ENCODE measurements at places on chromosomes 2 and 18.
A peak's percentile ranks its signal among the peaks of the same experiment; 100 is the strongest.

GRCh38 chr18:37473195-37473840 is 92.3 kb downstream of the CELF4 start:
- DNase-seq = no peak

GRCh38 chr2:37338933-37339332 is 5.5 kb upstream of the QPCT start:
- DNase-seq = no peak

DNA sequence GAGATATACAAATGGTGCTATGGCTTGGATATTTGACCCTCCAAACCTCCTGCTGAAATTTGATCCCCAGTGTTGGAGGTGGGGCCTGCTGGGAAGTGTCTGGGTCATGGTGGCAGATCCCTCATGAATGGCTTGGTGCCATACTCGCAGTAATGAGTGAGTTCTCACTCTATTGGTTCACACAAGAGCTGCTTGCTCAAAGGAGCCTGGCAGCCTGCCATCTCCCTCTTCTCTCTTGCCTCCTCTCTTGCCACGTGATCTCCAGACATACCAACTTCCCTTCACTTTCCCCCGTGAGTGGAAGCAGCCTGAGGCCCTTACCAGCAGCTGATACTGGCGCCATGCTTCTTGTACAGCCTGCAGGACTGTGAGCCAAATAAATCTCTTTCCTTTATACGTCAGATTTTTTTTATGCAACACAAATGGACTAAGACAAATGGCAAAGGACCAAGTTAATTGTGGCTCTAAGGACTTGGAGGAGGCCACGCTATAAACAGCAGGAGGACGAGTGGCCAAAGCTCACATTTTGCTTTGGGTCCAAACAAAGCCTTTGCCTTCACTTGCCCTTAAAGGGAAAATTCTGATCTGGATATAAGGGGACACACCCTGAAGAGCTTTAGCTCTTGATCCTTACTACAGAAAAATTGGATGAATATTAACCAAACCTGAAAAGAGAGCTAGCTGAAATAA is 214.7 kb downstream of the SS18 start:
- DNase-seq = no peak

DNA sequence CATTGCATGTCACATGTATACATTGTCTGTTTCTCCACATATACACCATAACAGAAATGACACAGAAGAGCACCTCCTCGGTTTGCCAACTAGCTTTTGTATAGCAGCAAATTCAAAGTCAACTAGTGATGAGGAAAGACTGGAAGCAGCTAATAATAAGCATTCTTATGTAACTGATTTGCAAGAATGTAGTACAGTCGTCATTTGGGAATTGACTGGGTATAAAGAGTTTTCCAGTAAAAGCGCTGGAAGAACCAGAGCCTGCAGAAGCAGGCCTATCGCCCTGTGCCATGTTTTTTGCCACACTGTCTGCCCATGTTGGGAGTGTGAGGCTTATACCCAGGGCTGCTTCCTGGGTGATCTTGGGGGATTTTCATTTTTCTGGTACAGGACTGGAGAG is 310.6 kb downstream of the GBX2 start:
- DNase-seq = no peak

DNA sequence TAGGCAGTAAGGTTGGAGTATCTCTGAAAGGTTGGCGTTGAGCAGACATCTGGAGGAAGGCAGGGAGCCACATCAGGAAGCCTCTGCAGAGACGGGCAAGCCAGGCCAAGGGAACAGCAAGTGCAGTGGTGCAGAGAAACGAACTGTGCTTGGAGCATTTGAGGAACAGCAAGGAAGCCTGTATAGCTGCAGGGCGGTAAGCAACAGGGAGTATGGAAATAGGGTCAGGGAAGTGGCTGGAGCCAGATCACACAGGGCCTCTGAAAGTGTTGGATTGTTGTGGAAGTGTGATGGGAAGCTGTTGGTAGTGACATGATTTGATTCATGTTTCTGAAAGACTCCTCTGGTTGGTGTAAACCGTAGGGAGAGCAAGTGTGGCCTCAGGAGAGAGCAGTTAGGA is 13.4 kb upstream of the TMEM237 start:
- no peak for DNase-seq

GRCh38 chr2:128736689-128737545 is 418.2 kb upstream of the HS6ST1 start:
- no peak for DNase-seq

DNA sequence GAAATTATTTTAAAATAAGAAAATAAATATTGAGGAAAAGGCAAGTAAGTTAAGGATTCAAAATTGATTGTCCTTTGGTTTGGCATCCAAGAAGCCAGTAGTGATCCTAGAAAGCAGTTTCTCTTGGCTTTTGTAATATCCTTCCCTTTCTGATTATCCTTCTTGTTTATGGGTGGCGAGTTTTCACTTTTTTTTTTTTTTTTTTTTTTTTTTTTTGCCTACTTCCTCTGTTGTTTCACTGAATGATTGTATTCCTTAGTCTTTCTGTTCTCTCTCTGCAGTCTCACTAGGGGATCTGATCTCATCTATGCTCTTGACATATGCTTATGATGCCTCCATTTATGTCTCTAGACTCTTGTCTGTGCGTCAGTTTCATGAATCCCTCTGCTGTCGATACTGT is 4.2 kb downstream of the NAPG start:
- DNase-seq = no peak

GRCh38 chr2:237201461-237202287 is 116.0 kb downstream of the COPS8 start:
- no peak for DNase-seq

GRCh38 chr2:18966131-18966530 is 376.8 kb upstream of the NT5C1B start:
- DNase-seq = no peak

DNA sequence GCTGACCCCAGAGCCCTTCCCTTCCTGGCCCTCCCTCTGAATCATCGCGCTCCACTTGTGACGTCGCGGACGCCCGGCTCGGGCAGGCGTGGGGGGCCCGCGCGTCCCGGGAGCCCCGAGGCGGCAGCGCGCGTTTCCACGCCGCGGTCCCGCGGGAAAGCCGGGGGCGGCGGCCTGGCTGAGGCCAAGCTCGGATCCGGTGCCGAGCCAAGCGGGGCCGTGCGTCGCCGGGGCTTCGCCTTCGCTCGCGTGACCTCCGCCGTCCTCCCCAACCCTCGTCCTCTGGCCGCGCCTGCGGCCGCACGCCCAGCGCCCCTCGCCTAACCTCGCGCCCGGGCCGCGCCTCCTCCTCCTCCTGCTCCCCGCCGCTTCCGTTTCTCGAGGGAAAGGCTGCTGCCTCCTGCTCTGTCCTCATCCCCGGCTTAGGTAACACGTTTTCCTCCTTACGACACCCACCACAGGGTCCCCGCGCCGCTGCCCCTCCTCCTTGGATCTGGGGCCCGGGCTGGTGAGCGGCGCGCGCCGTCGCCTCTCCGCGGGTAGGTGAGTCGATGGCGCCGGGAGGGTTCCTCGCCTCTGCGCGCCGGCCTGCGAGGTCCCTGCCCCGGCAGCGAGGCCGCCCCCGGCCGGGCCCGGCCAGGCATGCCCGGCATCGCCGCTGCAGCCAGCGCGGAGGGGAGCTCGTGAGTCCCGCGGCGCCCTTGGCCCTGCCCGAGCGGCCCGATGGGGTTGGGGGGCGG is at the start of gene INPP1:
TSS of gene INPP1 (plus strand) at position 54 of the 740 bp plus-strand sequence. CDS start 16,514 bp downstream, outside the sequence.
- DNase-seq = no peak

DNA sequence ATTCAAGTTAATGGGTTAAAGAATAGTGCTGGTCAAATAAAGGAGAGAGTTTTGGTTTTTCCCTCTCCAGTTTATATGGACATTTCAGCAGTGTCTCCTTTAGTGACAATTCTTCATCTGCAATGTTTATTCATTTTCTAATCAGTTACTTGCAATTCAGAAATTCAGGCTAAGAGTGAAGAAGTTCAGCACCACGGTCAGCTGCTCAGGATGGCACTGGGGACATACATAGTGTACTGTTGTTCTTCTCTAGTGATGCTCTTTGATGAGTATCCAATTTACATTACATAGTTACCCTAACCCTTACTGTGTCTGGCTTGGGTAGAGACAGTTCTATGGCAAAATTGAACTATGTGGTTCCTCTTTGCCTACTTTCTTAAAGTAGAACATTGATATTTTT is 412.7 kb downstream of the CNTNAP5 start:
- DNase-seq = no peak

DNA sequence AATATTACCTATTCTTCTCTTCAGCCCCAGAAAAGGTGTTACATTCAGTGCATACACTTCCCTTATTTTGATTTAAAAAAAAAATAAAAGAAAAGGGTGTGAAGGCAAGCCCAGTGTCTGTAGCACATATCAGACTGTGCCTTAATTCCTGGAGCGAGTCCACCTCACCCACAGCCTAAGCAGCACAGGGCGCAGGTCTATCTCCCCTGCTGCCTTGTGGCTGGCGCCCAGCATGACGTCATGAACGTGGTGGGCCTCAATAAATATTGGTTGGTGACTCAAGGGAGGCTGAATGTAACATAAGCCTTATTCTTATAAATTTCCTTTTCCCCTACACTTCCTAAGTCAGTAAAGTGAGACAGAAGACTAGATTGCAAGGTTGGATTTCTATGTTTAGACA is 26.4 kb downstream of the ST3GAL5 start:
- DNase-seq = no peak

- no peak for DNase-seq
Measured at GRCh38 chr2:171430516-171431410, 3.0 kb downstream of the METTL8 start.

GRCh38 chr2:149648282-149649030 is 60.9 kb upstream of the MMADHC start:
- peak; percentile 97 for DNase-seq

DNA sequence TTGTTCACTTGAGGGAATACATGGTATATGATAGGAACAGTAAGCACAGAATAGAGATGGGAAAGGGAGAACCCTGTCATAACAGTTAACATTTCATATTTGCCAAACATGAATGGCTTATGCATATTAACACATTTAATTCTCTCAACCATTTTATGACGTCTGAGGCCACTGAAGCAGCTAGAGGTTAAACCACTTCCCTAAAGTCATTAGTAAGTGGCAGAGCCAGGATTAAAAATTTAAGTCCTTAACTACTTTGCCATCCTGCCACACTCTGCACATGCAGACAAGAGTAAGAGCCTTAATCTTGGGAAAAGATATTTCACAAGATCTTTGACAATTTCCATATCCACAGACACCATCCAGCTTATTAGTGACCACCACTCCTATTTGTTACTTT is 2.1 kb downstream of the LIPT1 start:
- no peak for DNase-seq

DNA sequence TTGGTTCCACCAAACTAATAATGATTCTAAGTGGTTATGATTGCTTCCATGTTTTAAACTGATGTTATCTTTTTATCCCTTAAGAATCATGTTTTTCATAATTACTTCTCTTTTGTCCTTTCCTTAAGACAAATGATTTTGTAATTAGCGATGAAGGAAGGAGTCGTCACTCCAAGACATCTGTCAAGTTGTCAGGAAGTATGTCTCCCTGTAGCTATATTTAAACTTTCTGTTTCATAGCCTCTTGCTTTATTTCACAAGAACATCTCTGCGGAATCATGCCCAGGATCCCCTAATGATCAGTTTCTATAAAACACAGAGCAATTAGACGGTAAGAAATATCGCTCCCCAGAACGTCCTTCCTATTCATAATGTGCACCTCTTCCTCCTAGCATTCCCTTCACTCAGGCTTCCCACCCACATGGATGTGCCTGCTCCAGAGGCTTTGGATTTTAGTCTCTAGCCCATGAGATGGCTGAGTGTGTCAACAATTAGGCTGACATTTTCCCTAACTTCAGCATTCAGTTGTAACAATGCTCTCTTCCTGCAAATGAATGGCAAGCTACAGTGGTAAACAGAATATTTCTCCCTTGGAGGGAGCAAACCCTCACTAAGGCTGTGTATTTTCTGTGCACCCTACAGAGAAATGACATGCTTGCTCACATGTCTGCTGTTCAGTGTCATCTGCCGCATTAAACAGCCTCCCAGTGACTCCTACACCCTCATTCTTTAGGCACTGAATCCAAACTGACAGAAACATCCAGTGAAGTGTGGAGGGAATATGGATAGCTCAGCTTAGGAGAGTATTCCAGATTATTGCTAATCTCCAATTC is 879.6 kb upstream of the CELF4 start:
- DNase-seq = no peak

DNA sequence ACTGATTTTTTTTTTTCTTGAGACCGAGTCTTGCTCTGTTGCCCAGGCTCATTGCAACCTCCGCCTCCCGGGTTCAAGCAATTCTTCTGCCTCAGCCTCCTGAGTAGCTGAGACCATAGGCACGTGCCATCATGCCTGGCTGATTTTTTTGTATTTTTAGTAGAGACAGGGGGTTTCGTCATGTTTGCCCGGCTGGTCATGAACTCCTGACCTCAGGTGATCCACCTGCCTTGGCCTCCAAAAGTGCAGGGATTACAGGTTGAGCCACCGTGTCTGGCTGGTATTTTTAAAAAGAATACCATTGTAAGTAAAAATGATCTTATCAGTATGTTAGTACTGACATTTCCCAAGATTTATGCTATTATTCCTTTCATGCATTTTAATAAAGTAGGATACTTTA is 105.7 kb downstream of the PIEZO2 start:
- DNase-seq = no peak

DNA sequence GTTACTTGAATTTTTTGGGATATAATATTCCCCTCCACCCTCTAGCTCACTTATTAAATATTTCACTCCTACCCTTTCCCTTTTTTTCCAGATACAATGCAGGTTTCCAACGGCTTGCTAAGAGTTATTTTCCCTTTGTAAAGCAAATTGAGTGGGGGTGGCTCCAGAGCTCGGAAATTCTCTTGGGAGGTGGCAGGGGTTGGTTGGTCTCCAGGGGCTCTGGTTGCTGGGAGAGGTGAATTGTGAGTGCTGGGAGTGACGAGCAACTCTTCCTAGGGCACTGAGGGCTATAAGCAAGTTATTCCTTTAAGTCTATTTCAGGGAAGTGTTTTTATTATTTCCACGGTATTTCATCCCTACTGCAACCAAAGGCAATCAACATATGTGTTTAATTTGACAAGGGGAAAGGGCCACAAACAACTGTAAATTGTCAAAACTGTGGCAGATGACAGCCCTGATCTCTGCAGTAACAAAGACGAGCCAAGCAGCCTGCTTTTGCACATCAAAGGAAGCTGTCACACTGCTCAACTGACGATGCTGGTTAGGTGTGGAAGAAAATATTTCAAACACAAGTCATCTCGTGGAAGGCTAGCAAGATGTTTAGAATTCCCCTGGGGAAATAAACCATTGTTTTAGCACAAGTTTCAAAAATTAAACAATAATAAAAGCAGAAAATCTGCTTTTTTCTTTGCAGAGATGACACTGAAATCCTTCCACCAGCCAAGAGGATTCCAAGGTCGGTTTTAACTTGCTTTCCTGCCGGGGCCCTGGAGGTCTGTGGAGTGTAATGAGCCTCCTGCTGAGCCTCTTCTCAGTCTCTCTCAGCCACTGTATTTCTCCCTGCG is 34.8 kb upstream of the ASXL2 start:
- peak; percentile 20 for DNase-seq

DNA sequence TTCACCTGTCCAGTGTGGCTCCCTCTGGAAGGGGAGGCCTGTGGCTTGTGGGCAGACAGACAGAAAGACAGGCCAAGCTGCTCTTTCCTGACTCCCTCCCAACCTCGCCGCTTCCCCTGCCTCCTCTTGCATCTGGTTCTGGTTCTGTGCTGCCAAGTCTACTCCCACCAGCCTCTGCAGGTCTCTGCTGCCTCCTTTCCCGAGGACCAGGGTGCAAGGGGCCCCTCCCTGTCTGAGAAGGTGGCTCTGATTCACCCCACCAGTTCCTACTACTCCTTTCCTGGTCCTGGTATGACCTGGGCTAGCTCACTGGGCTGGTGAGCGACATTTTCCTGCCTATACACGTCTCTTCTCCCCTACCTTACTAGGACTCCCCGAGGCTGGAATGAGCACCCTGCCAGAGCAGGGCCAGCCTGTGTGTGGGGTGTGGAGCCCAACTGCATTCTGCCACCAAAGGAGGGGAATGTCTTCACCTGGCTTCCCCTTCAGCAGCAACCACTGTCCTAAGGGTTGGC is 238.5 kb downstream of the CELF4 start:
- DNase-seq = no peak

Data from HS-5 (cell line).